H9 (cell line): ENCODE measurements at places on chromosomes 7 and 10. TPM values are rescaled to one million over a fixed set of nuclear protein-coding genes. Genes with fewer than 3 reads are reported as not detected.

The CACNA2D1 gene
- total RNA-seq: 29.9 and 36.2 TPM in 2 replicates

The ITGB8 gene
- 7.1 and 7.6 TPM in 2 replicates for total RNA-seq

- H3K27ac ChIP-seq: no peak overlapping the region
- no peak for DNase-seq
- H3K27me3 ChIP-seq: no peaks in the 10 kb centered on the region
- no peaks in the 10 kb centered on the region for H3K36me3 ChIP-seq
- no peaks in the 10 kb centered on the region; the same call in 1 of the 2 replicates for H3K4me1 ChIP-seq
- H3K4me3 ChIP-seq: no peak overlapping the region
Measured at GRCh38 chr7:81618396-81619014, 151.3 kb downstream of the HGF start.

GRCh38 chr7:144102041-144102440 lies 7.3 kb upstream of the OR2A2 start:
- no peaks in the 10 kb centered on the region for H3K27me3 ChIP-seq
- H3K27ac ChIP-seq: no peak overlapping the region
- H3K36me3 ChIP-seq: no peaks in the 10 kb centered on the region
- no peak overlapping the region for H3K4me3 ChIP-seq
- DNase-seq: no peak

- H3K27me3 ChIP-seq: no peaks in the 10 kb centered on the region
- H3K4me1 ChIP-seq: no peaks in the 10 kb centered on the region
- H3K27ac ChIP-seq: no peak overlapping the region
Measured at GRCh38 chr10:109769966-109770365, 153.3 kb downstream of the XPNPEP1 start.

DNA sequence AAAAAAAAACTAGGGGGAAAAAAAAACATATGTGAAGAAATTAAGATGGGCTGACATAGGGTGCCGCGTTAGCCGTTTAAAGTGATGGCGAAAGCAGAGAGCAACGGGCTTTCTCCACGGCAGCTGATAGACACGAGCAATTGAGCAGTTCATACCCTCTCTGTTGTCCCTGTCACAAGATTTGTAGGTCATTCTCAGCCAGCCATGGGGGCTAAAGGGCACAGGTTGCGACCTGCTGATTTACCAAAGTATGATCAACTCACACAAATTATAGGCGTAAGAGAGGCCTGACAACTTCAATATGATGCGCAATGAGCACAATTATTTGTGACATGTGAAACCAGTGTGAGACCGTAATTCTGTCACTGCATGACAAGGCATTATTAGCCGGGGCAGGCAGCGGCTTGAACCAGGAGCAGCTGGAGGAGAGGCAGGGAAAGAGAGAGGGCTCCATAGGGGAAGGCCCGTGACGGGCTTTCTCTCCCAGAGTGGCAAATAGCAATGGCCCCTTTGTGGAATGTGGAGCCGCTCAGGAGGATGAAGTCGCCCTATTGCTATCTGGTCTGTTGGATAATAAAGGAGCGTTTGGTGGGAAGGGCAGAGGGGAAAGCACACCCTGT lies 195.1 kb upstream of the HABP2 start:
- H3K4me1 ChIP-seq: no peaks in the 10 kb centered on the region
- H3K27me3 ChIP-seq: no peaks in the 10 kb centered on the region
- H3K4me3 ChIP-seq: no peak overlapping the region
- H3K27ac ChIP-seq: no peak overlapping the region
- DNase-seq: no peak

GRCh38 chr7:88328787-88329186 lies 22.1 kb upstream of the STEAP4 start:
- no peaks in the 10 kb centered on the region for H3K36me3 ChIP-seq
- no peaks in the 10 kb centered on the region for H3K4me1 ChIP-seq
- H3K27ac ChIP-seq: no peak overlapping the region
- H3K4me3 ChIP-seq: no peak overlapping the region
- DNase-seq: no peak

GRCh38 chr10:51063659-51064535 lies 10.4 kb upstream of the PRKG1 start:
- H3K27ac ChIP-seq: no peak overlapping the region
- H3K4me3 ChIP-seq: no peak overlapping the region
- no peaks in the 10 kb centered on the region for H3K36me3 ChIP-seq
- no peaks in the 10 kb centered on the region for H3K27me3 ChIP-seq
- no peak for DNase-seq
